Cardiac ventricle fibroblast (primary cell): ENCODE measurements at places on chromosomes 12 and 14. TPM values are rescaled to one million over a fixed set of nuclear protein-coding genes. Genes with fewer than 3 reads are reported as not detected.

The AP1G2 gene
- 10.6 and 22.3 TPM in 2 replicates for total RNA-seq

The OAS1 gene
- 4.2 and 7.6 TPM in 2 replicates for total RNA-seq

The KIF5A gene
- not detected in 2 replicates for total RNA-seq

The MED6 gene
- 18.8 and 19.1 TPM in 2 replicates for total RNA-seq

The REP15 gene
- 0.75 and 1.2 TPM in 2 replicates for total RNA-seq

The RIMKLB gene
- 5.1 and 5.7 TPM in 2 replicates for total RNA-seq

The TPH2 gene
- not detected in 2 replicates for total RNA-seq

The GPR162 gene
- total RNA-seq, result 1.0 and 2.2 TPM in 2 replicates

The CPNE6 gene
- not detected in 2 replicates for total RNA-seq

The ITGB7 gene
- 0.59 TPM in 1 of 2 replicates, not detected in the other for total RNA-seq

The PXMP2 gene
- 17.2 and 24.9 TPM in 2 replicates for total RNA-seq

The VDR gene
- total RNA-seq, result 7.9 and 10.4 TPM in 2 replicates

The SLC10A1 gene
- not detected in 2 replicates for total RNA-seq

The TULP3 gene
- 20.8 and 25.0 TPM in 2 replicates for total RNA-seq

The BDKRB2 gene
- 6.0 and 6.7 TPM in 2 replicates for total RNA-seq

The SLCO1B3 gene
- total RNA-seq, result not detected in 2 replicates

The CLMN gene
- total RNA-seq, result 1.6 and 5.1 TPM in 2 replicates

The ZNF641 gene
- 2.9 and 3.1 TPM in 2 replicates for total RNA-seq

The KRT85 gene
- not detected in 2 replicates for total RNA-seq

The KRT81 gene
- total RNA-seq, result not detected in 2 replicates

The SLC25A21 gene
- 0.44 TPM in 1 of 2 replicates, not detected in the other for total RNA-seq

The SELPLG gene
- total RNA-seq, result 0.62 and 0.64 TPM in 2 replicates

The CAPS2 gene
- total RNA-seq, result 1.5 and 2.4 TPM in 2 replicates

The LRP10 gene
- total RNA-seq, result 121 and 128 TPM in 2 replicates

The ESR2 gene
- total RNA-seq, result not detected in 2 replicates

The CCDC38 gene
- total RNA-seq, result not detected in 2 replicates

The RNASE11 gene
- total RNA-seq, result not detected in 2 replicates

The TSHR gene
- total RNA-seq, result not detected in 2 replicates

The SRGAP1 gene
- 15.5 and 17.4 TPM in 2 replicates for total RNA-seq

The CLSTN3 gene
- 8.7 and 13.9 TPM in 2 replicates for total RNA-seq

The NOPCHAP1 gene
- 2.0 and 5.6 TPM in 2 replicates for total RNA-seq

The CD163L1 gene
- not detected in 2 replicates for total RNA-seq

The KRT79 gene
- not detected in 2 replicates for total RNA-seq

The CACNB3 gene
- 12.8 and 20.7 TPM in 2 replicates for total RNA-seq
